ENCODE measurements at places on chromosomes 11 and 22.

- no peak for DNase-seq
These were observed 1.2 kb downstream of the ROM1 start for GRCh38 chr11:62614275-62614674.

DNA sequence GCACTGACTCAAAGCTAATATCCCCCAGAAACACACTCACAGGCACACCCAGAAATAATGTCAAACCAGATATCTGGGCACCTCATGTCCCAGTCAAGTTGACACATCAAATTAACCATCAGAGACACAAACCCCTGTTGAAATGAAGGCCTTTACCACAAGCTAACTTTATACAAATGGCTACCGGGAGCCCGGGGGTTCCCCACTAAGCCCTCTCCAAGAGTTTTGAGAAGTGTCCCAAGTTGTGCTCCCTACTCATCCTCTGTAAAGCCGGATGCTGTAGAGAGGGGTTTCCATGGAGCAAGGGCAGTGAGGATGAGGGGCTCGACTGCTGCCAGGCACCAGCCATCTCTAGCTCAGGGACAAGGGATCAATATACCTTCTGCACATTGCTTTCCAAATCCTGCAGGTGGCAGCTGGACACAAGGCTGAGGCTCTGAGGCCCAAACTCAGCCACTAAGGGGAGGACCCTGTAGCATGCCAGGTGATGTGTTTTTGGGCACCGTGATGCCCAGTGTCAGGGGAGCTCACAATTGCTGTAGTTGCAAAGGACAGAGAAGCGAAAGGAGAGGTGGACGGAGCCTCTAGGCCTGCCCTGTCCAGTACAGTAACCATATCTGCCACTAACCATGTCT lies 145.7 kb downstream of the TTC17 start:
- no peak for DNase-seq

DNA sequence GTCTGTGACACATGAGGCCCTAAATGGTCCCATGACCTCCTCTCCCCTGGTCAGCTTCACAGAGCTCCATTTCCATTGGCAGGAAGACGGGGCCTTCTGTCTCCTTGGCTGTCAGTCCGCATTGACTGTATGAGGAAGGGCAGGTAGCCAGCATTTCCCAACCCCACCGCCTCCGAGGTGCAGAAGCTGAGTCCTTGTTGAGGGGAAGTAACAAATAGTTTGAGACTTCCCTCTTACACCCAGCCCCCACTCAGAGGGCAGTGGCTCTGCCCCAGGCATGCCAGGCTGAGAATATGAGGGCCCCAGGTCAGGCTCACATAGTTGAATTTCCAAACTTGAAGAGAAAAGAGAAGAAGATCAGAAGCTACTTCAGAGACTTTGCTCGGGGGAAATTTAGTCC lies 611.1 kb downstream of the BRD1 start:
- no peak for DNase-seq

DNA sequence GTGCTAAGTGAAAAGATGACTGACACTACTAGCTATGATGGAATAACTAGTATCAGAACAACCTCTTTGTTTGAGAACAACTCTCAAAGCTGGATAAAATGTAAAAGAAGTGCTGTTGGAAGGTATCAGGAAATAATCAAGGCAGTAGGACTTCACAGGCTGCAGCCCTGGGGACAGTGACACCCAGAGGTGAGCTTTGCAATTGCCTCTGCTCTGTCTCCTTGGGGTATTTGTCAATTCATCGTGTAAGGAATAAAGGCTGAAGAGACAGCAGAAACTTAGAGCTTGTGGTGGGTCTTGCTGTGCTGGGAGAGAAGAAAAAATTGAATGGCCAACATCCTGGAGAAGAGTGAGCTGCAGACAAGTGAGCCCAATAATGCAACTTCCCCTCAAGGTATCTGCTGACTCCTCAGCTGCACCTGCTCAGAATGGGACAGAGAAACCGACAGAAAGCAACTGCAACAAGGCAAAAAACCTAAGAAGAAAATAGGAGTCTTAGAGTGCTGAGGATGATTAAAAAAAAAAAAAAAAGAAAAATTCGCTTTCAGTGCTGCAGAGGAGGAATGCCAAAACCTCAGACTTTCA lies 141.1 kb downstream of the RCN1 start:
- no peak for DNase-seq

GRCh38 chr11:15594607-15595006 lies 479.9 kb downstream of the INSC start:
- no peak for DNase-seq

DNA sequence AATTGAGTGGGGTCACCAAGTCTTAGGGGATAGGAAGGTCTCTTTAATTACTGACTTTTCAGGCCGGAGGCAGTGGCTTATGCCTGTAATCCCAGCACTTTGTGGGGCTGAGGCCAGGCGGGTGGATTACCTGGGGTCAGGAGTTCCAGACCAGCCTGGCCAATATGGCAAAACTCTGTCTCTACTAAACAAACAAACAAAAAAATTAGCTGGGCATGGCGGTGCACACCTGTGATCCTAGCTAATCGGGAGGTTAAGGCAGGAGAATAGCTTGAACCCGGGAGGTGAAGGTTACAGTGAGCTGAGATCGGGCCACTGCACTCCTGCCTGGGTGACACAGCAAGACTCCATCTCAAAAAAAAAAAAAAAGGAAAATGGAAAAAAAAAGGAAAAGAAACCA lies 1.8 kb upstream of the FANCF start:
- no peak for DNase-seq

GRCh38 chr11:133531458-133531857 lies 843 bp downstream of the OPCML start:
- DNase-seq: no peak

DNA sequence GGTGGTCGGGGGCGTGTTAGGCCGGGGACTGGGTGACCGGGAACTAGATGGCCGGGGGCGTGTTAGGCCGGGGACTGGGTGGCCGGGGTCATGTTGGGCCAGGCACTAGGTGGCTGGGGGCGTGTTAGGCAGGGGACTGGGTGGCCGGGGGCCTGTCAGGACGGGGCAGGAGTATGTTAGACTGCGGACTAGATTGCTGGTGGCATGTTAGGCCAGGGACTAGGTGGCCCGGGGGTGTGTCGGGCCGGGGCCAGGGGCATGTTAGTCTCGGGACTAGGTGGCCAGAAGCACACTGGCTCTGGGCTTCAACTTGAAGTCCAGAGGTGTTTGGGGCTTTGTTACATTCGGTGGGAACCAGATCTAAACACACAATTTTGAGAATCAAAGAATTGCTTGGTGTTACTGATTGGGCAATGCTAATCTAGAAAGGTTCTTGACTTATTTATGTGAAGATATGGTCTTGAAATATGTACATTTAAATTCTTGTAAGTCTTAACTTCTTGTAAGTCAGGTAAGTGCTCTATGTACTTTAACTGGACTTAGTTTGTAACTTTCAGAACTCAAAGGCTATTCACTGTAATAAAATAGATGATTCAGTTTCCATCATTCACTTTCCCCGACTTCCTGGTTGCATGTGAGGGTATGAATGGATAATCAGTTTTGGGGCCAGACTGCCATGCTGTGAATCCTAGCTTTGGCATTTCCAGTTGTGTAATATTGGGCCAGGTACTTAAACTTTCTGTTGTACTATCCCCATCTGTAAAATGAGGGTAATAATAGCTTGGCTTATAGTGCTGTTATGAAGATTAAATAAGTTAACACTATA lies 1.1 kb downstream of the EXT2 start:
- DNase-seq: peak; percentile 55

GRCh38 chr11:114815176-114815575 lies 136.8 kb downstream of the NXPE2 start:
- no peak for DNase-seq

DNA sequence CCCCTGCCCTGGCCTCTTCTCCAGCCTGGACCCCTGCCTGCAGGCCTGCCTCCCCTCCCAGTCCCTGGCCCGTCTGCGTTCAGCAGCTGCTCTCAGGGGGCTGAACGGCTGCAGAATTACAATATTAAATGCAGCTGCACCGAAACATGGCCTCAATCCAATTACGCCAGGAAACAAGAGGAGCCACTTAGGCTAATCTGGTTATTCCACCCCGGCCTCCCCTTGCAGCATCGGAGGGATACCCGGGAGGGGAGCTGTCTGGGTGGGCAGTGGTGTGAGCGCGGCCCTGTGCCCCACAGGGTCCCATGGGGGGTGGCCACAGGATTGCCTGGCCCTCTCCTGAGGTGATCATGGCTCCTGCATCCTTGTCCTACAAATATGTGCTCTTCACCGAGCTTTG lies 42.6 kb downstream of the FLRT1 start:
- no peak for DNase-seq

Data from stimulated activated effector memory CD8-positive, alpha-beta T cell treated with anti-CD3 and anti-CD28 coated beads, Interleukin-12 subunit alpha, Interleukin-12 subunit beta, amount 100 ng/mL, for 72 hours (primary cell).